CD14-positive monocyte (primary cell): ENCODE measurements at places on chromosomes 11 and 22.

- DNase-seq: no peak
Observed at GRCh38 chr11:131973061-131973460, 602.6 kb downstream of the NTM start.

DNA sequence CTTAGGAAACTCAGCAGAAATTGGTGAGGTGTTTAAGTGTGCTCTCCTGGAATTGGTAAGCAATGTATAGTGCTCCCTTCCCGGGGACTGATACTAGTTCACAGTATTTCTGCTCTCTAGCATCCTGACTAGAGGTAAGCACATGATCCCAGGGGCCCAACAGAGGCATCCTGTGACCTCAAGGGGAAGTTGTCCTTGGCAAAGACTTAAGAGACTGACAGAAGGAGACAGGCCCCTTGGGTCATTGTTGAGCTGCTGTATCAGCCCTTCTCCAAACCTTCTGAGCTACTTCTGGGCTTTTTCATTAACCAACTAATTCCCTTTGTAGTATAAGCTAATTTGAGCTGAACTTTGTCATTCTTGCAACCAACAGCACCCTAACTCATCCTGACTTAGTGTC is 4.3 kb upstream of the TBC1D22A start:
- DNase-seq: peak; percentile 76

- no peak for DNase-seq
Observed at GRCh38 chr22:32958001-32958400, 100.2 kb downstream of the SYN3 start.

GRCh38 chr22:33299245-33299956 is 241.2 kb upstream of the SYN3 start:
- no peak for DNase-seq
